ENCODE measurements at places on chromosomes 4 and X.

GRCh38 chrX:6129195-6129594 is 99.5 kb downstream of the NLGN4X start:
- no peak for DNase-seq

DNA sequence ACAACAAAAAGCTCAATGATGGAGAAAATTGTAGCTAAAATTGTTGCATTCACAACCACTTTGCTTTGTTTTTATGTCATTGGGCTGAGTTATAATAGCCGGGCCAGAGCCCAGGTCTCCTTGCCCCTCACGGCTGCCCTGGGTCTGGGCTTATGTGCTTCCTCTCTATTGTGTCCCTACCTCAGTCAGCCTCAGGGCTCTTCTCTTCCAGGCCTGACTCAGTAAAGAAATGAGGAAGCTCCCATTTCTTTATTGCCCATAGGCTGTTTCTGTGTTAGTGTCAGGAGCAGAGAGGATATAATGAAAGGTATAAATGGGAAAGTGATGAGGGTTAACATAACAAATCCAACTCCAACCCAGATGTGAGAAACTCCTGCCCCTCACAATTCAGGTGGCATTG is 18.0 kb downstream of the BST1 start:
- no peak for DNase-seq

- DNase-seq, result no peak
Measured at GRCh38 chr4:108166038-108166437, 2.7 kb downstream of the LEF1 start.

DNA sequence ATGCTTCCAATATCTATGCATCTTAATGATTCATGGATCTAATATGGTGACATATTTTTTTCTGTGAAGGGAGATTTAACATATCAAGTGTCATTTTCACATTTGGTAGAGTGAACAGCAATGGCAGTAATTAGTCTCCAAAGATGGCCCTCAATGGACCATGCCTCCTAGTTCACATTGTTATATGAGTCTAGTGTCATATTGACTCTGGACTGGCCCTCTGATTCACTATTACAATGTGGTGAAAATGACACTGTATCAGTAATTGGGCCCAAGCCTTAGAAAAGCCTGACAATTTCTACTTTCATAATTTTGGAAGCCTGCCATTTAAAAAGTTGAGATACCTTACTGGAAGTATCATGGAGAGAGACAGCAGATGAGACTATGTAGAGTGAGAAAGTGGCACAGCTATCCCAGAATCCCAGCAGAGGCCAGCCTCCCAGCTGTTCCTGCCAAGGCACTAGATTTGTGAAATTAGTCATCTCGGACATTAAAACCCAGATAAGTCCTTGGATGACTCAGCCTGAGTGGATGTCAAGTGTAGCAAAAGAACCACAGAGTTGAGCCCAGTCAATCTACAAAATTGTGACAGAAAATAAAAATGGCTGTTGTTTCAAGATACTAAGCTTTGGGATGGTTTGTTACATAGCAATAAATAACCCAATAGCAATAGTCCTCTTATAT is 68.4 kb downstream of the ARHGEF38 start:
- DNase-seq, result no peak

DNA sequence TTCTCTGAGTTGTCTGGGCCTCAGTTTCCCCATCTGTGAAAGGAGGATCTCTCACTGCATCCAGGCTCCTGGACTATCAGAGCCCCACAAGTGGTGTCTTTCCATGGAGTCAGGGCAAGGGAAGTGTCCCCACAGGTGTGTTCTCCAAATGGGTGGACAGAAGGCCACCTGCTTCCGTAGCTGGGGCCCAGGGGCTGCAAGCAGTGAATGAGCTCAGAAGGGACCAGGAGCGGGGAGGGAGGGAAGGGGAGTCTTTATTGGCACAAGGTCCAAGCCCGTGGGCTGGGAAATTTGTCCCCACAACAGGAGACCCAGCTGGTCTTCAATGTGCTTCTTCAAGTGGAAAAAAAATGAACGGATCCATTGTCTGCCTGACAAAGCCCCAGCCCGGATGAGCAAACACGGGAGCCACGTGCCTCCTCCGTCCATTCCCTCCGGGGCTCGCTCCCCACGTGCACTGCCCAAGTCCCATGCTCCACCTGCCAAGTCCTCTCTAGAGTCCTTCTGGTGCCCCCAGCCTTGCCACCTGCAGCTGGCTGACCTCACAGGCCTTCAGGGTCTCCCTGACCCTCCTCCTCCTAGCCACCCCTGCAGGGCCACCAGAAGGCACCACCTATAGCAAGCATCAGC is 72.0 kb downstream of the JAKMIP1 start:
- no peak for DNase-seq
